ENCODE measurements at places on chromosomes 5 and 9. TPM values are rescaled to one million over a fixed set of nuclear protein-coding genes. Genes with fewer than 3 reads are reported as not detected.

GRCh38 chr9:95788021-95788420 is 87.5 kb upstream of the ERCC6L2 start:
- H3K4me3 ChIP-seq, result no peak overlapping the region
- no peaks in the 10 kb centered on the region for H3K4me1 ChIP-seq
- DNase-seq, result no peak
- H3K27me3 ChIP-seq, result no peaks in the 10 kb centered on the region
- no peaks in the 10 kb centered on the region for H3K36me3 ChIP-seq
- H3K27ac ChIP-seq, result no peak overlapping the region

DNA sequence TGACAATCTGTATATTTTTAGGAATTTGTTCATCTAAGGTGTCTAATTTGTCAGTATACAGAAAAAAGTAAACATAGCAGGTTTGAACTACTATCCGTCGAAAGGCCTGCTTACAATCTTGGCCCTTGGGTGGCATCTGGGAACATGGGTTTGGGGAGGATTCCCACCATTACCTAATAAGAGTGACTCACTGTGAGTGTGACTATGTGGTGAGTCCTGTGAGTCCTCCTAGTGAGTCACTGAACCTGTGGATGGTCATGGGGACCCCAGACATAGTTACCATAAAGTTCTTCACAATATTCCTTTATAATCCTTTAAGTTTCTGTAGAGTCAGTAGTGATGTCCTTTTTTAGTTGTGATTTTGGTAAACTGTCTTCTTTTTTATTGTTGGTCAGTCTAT is 37.0 kb downstream of the RNF130 start:
- no peaks in the 10 kb centered on the region for H3K4me1 ChIP-seq
- H3K36me3 ChIP-seq, result no peaks in the 10 kb centered on the region
- no peak overlapping the region for H3K4me3 ChIP-seq
- H3K27ac ChIP-seq, result no peak overlapping the region

PCDHB9 gene
- total RNA-seq, result 4.2 TPM

GRCh38 chr9:111731928-111732327 is 62.8 kb downstream of the SHOC1 start:
- no peaks in the 10 kb centered on the region for H3K4me1 ChIP-seq
- no peak for DNase-seq
- H3K36me3 ChIP-seq, result no peaks in the 10 kb centered on the region
- H3K27ac ChIP-seq, result no peak overlapping the region
- H3K27me3 ChIP-seq, result no peaks in the 10 kb centered on the region

DNA sequence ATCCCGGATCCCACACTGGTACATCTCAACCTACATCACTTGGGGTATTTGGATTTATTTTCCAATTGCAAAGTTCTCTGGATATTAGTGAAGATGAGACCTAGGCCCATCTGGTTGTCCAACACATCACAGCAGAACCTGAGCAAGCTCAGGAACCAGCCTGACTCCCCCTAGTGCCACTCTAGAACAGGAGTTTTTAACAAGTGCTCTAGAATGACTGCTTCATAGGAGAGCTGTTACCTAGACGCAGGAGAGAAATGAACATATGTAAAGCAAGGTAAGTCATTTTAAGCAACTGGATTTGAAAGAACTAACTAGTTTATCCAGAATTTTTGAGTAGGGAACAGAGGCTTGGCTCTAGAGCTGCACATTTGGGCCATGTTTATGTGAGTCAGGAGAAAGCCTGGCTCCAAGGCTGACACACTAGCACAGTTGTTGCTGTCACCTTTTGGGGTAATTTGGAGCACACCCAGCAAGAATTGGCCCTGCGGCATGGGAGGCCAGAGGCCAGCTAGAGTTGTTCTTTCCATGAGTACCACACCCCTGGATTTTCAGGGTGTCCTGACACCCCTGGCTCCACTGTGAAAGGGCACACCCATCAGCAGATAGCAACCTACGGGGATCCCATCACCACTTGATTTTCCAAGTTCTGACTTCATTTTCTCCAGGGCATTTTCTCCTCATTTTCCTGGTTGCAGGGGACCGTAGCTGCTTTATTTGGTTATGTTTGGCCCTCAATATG is 110.9 kb upstream of the LPAR1 start:
- no peaks in the 10 kb centered on the region for H3K4me1 ChIP-seq
- no peak for DNase-seq
- H3K4me3 ChIP-seq, result no peak overlapping the region
- no peaks in the 10 kb centered on the region for H3K27me3 ChIP-seq
- H3K36me3 ChIP-seq, result no peaks in the 10 kb centered on the region

F2RL2 gene
- not detected for total RNA-seq

GRCh38 chr5:82351754-82352145 is 73.6 kb upstream of the RPS23 start:
- no peak overlapping the region for H3K27ac ChIP-seq
- H3K36me3 ChIP-seq, result no peaks in the 10 kb centered on the region
- no peaks in the 10 kb centered on the region for H3K27me3 ChIP-seq
- peak; percentile 26 for DNase-seq
